ENCODE measurements at places on chromosomes 13 and 19. TPM values are rescaled to one million over a fixed set of nuclear protein-coding genes. Genes with fewer than 3 reads are reported as not detected.

GRCh38 chr13:109655611-109656010, 130.8 kb downstream of the IRS2 start:
- no peak for DNase-seq

- no peak for DNase-seq
Observed at GRCh38 chr13:23289917-23290357, 109.2 kb downstream of the SGCG start.

DNA sequence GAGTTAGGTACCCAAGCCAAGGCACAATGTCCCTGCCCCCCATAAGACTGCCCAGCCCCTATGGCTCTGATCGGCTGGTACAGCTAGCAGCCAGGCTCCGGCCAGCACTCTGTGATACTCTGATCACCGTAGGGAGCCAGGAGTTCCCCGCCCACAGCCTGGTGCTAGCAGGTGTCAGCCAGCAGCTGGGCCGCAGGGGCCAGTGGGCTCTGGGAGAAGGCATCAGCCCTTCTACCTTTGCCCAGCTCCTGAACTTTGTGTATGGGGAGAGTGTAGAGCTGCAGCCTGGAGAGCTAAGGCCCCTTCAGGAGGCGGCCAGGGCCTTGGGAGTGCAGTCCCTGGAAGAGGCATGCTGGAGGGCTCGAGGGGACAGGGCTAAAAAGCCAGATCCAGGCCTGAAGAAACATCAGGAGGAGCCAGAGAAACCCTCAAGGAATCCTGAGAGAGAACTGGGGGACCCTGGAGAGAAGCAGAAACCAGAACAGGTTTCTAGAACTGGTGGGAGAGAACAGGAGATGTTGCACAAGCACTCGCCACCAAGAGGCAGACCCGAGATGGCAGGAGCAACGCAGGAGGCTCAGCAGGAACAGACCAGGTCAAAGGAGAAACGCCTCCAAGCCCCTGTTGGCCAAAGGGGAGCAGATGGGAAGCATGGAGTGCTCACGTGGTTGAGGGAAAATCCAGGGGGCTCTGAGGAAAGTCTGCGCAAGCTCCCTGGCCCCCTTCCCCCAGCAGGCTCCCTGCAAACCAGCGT, 3.0 kb upstream of the KMT2B start:
- DNase-seq: no peak

- no peak for DNase-seq
Observed at GRCh38 chr19:6573350-6573749, 17.6 kb downstream of the CD70 start.

- no peak for DNase-seq
Observed at GRCh38 chr19:54252845-54253244, 4.2 kb downstream of the LILRB5 start.

DNA sequence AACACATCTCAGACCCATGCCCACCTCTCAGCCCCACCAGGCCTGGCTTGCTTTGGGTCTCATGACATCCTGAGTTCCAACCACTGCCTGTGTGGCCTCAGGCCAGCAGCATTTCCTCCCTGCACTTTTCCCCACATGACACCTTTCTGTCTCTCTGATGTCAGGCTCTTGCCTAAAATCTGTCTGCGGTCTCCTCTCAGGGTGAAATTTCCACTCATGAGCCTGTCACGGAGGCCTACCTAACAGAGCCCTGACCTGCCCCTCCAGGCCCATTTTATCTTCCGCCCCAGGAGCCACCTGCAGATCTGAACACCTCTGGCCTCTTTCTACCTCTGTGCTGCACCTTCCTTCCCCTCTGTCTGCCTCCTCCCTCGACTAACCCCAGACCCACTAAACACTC, 93.5 kb downstream of the ZDHHC20 start:
- no peak for DNase-seq

GRCh38 chr13:46516599-46517338, 36.2 kb upstream of the LRCH1 start:
- no peak for DNase-seq

Gene CBLC
- not detected for polyA plus RNA-seq

Gene SYNE4
- polyA plus RNA-seq: 0.27 TPM

Gene RASL11A
- polyA plus RNA-seq: 3.6 TPM
